ENCODE measurements at places on chromosomes 13 and 19. TPM values are rescaled to one million over a fixed set of nuclear protein-coding genes. Genes with fewer than 3 reads are reported as not detected.
A peak's percentile ranks its signal among the peaks of the same experiment; 100 is the strongest.

GRCh38 chr19:3210347-3211017 lies 14.0 kb upstream of the CELF5 start:
- peak; percentile 78 for DNase-seq

DNA sequence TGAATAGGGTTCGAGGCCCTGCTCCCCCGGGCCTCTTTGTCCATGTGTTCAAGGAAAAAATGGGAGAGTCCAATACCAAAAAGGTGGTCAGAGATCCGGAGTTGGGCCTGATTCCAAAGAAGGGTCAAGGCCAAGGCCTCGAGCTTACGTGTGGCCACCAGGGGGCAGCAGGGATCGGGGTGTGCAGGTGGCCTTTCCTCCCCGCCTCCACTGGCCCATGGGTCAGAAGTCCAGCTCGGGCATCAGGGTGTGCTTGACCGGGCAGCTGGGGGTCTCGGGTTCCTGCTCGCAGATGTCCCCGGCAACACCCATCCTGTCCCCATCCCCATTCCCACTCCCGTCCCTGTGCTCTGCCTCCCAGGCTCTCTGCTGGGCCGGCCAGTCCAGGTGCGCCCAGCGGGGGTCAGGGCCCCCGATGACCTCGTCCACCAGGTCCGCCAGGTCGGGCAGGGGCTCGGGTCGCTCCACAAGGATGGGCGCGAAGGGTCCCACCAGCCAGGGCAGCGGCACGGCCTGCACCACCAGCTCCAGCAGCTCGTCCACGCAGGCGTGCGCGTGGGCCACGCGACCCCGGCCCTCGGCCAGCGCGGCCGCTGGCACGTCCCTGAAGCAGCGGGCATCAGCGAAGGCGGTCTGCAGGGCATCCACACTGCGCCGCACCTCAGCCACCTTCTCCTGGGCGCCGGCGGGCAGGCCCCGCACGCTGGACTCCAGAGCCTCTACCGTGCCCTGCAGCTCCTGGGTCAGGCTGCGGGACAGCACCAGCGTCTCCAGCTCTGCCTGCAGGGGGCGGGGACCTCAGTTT lies 5.2 kb upstream of the PLIN4 start:
- DNase-seq: peak; percentile 76

- no peak for DNase-seq
Observed at GRCh38 chr19:13260883-13261653, 110.9 kb downstream of the IER2 start.

- DNase-seq: no peak
Observed at GRCh38 chr13:44389876-44390275, 16.3 kb downstream of the SERP2 start.

Gene TGFBR3L
- total RNA-seq: 10.9 TPM

- DNase-seq: peak; percentile 92
Observed at GRCh38 chr19:12788682-12789097, 2.6 kb upstream of the JUNB start.

Gene CCDC8
- 28.1 TPM for total RNA-seq

GRCh38 chr13:98706446-98707110 lies 45.9 kb downstream of the SLC15A1 start:
- no peak for DNase-seq

Gene PSG2
- total RNA-seq: not detected

GRCh38 chr19:13169769-13170168 lies 19.6 kb downstream of the IER2 start:
- DNase-seq: no peak

DNA sequence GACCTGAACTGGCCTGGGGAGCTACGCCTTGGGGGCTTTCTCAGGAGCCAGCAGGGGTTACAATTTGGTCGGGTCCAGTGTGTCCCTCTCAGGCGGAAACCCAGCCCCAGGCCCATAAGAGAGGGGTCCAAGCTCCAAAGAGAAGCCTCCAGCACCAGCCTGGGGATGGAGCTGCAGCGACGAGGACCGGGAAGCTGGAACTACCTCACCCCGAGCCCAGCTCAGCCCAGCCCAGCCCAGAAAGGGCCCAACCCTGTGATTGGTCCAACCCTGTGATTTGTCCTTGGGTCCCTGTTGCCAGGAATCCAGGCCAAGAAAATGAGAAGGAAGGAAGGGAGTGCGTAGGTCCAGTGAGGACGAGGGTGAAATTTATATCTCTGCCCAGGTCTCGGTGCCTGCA lies 24.1 kb downstream of the CLEC4M start:
- peak; percentile 64 for DNase-seq

DNA sequence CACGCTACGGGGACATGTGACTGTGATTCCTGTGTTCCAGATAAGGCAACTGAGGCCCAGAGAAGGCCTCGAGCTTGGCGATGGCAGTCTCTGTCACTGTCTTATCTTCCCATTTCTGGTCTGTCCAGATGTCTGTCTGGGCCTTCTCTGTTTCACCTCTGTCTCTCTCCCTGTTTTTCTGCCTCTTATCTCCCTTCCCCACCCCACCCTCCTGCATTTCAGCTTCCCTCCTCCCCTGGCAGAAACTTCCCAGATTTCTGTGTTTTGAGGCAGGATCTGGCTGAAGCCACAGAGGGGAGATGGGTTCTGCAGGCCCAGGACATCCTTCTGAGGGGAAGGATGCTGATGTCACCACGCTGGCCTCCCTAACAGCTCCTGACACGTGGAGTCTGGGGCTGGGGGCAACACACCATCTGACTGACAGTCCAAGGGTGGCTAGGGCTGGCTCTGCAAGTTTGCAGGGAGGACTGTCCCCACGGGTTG lies 14.4 kb downstream of the PAK4 start:
- DNase-seq: no peak

- peak; percentile 39 for DNase-seq
Observed at GRCh38 chr13:60869941-60870613, 473.1 kb downstream of the TDRD3 start.

Gene ZNF329
- total RNA-seq: 6.5 TPM

DNA sequence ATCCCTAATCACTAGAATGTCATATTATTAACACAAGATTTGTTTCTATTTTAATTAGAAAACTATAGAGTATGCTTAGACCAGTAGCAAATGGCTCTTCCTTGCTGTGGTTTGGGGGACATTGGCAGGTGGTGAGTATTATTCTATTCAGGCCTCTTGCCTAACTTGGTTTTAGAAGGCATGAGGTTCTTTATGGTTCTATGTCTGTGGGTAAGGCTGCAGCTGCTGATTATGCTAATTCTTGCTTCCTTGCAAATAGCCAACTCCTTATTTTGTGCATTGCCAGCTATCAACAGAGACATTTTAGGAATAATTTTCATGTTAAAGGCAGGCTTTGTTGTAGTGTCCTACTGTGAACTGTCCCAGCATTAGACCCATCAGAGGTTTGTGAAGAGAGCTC lies 1344.9 kb downstream of the UQCRFS1 start:
- no peak for DNase-seq

GRCh38 chr13:77784515-77784914 lies 87.0 kb downstream of the SLAIN1 start:
- DNase-seq: no peak

DNA sequence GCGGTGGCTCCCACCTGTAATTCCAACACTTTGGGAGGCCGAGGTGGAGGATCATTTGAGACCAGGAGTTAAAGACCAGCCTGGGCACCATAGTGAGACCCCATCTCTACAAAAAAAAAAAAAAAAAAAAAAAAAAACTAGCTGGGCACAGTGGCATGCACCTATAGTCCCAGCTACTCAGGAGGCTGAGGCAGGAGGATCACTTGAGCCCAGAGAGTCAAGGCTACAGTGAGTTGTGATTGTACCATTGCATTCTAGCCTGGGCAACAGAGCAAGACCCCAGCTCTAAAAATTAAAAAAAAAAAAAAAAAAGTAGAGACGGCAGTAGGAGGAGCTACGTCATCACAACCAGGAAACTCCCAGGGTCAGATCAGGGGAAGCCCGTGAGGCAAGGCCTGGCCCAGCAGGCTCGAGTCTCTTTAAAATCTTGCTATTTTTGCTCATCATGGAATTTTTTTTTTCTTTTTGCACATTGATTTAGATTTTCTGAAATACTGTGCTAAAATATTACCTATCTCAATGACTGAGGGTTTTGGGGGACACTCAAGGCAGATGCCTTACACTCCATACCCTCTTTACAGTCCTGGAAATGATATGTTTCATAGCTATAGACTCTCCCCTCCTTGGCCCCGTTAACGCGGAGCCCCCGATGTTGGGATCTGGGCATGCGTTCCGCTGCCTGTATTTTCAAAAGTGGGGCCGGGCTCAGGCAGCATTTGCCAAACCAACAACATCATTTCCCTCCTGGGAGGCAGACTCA lies 44.4 kb upstream of the USE1 start:
- DNase-seq: no peak

Gene MCF2L
- 38.1 TPM for total RNA-seq

DNA sequence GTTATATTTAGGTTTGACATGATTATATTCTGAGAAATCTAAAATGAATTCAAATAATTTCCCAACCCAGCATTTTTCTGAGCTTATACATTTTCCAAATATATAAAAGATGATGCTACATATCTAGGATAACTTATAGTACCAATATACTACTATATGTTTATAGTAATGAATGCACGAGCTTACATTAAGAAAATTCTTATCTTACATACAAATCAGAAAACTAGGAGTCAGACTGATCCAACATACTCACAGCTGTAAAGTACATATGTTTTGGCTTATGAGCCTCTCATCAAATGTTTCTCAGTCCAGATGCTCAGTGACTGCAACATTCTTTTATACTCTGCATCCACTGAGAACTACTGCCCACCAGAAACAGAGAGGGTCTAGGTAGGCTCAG lies 491.3 kb upstream of the KLF12 start:
- no peak for DNase-seq

DNA sequence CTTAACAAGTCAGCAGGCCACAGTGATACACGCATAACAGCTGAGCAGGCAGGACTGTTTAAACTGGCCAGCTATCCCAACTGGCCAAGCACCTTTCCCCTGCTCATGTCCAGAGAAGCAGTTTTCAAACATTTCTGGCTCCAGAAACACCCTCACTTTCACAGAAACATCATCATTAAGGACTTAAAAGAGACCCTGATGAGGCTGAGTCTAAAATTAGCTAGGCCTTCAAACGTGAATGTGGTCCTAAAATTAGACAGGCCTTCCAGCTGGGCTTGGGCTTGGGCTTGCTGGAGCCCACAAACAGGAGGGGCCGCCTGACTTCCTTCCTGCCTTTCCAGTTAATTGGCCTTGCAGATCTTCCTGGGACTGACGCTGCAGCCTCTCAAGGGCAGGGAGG lies 334.2 kb downstream of the DNAJC15 start:
- DNase-seq: peak; percentile 44

Gene KLK6
- total RNA-seq: not detected

DNA sequence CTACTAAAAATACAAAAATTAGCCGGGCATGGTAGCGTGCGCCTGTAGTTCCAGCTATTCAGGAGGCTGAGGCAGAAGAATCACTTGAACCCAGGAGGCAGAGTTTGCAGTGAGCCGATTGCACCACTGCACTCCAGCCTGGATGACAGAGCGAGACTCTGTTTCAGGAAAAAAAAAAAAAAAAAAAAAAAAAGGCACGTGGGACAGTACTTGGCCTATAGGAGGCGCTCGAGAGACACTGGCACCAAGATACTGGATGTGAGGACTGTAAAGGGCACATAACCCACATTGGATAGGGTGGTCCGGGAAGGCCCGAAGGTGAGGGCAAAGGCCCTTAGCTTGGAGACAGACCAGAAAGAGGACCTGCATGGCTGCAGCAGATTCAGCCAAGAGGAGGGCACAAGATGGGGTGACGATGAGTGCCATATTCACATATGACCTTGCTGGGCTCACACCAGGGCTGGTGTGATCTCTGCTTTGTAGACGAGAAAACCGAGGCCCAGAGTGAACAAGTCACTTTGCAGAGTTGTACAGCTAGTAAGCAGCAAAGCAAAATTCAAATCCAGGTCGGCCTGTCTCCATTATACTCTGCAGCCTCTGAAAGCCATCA lies 89.4 kb downstream of the DPF1 start:
- no peak for DNase-seq

- DNase-seq: peak; percentile 30
Observed at GRCh38 chr13:113437408-113438010, 15.8 kb downstream of the ADPRHL1 start.

GRCh38 chr19:15874821-15875474 lies 22.9 kb downstream of the CYP4F2 start:
- DNase-seq: no peak

DNA sequence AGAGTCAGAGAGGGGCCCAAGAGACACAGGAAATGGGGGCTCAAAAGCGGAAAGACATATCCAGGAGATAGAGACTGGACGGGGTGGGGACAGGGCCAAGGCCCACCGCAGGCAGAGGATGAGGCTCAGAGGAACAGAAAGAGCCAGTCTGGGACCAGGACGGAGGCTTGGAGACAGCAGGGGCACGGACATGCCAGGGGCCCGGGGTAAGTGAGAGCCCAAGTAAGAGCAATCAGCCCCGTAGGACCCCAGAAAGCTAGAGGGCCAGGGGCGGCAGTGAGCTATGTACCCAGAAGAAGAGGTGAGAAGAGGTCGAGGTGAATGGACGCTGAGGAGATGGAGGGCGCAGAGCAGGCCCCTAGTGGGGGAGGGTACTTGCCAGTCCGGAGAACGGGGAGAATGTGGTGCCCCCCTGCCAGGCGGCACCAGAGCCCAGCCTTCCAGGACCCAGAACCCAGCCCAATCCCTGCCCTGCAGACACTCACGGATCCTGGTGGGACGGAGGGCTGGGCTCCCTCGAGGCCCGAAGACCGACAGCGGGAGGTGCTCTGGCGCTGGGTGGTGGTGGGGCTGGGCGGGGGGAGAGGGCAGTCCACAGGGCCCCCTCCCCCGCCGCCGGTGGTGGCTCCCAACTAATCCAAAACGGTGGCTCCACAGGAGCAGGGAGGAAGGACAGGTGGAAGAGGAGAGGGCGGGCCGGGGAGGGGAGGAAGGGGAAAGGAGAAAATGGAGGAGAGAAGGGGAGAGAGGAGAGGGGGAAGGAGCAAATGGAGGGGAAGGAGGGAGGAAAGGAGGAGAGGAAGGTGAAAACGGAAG lies 1.0 kb downstream of the GRIK5 start:
- no peak for DNase-seq

Gene ZNF20
- 0.97 TPM for total RNA-seq

- DNase-seq: no peak
Observed at GRCh38 chr19:56969759-56970178, 129.2 kb upstream of the PEG3 start.

DNA sequence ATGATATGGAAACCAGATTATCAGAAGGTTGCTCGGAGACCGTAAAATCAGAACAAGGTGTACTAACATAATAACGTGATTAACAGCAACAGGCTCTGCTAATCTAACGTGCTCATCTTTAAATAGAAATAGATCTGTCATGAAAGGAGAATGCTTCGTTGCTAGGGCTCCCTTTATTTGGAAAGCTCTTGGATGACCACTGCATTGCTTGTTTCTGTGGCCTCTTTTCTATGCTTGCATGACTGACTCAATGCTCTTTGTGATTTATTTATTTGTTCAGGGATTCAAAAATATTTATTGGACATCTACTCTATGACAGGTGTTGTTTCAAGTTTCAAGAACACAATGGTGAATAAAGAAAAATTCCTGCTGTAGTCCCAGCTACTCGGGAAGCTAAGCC lies 22.3 kb upstream of the ZDHHC20 start:
- DNase-seq: no peak

DNA sequence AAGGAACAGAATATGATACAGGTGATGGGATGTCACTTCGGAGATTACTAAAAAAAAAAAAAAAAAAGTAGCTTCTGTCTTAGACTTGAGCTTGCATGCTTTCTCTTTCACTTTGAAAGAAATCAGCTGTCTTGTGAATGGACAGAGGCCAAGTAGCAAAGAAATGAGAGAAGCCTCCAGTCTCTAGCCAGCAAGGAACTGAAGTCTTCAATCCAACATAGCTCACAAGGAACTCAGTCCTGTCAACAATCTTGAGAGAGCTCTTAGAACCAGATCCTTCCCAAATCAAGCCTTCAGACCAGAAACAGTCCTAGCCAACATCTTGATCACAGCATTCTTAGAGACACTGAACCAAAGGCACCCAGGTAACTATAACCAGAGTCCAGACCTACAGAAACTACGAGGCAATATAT lies 7.7 kb downstream of the N4BP2L2 start:
- no peak for DNase-seq

Measured in Right ventricle myocardium superior (tissue), 1 donor.